ENCODE measurements at places on chromosomes 11 and 22. TPM values are rescaled to one million over a fixed set of nuclear protein-coding genes. Genes with fewer than 3 reads are reported as not detected.

MS4A6A gene
- total RNA-seq: not detected

SLC5A12 gene
- not detected for total RNA-seq

PIWIL4 gene
- total RNA-seq: 0.41 TPM

SLC35C1 gene
- 16.3 TPM for total RNA-seq

PLA2G3 gene
- total RNA-seq: not detected

RIN1 gene
- 0.78 TPM for total RNA-seq

OTOG gene
- total RNA-seq: not detected

- H3K4me3 ChIP-seq: no peak overlapping the region
- H3K27me3 ChIP-seq: no peaks in the 10 kb centered on the region
- peaks cover 18% of the 10 kb centered on the region for H3K4me1 ChIP-seq
- peaks cover 10% of the 10 kb centered on the region for H3K36me3 ChIP-seq
Measured at GRCh38 chr11:63663809-63664208, 7.4 kb downstream of the ATL3 start.

GRCh38 chr11:80129396-80129795 lies 688.6 kb upstream of the TENM4 start:
- no peaks in the 10 kb centered on the region for H3K4me1 ChIP-seq
- no peak overlapping the region for H3K4me3 ChIP-seq
- no peak for DNase-seq
- H3K36me3 ChIP-seq: no peaks in the 10 kb centered on the region
- no peak overlapping the region for H3K27ac ChIP-seq

DNA sequence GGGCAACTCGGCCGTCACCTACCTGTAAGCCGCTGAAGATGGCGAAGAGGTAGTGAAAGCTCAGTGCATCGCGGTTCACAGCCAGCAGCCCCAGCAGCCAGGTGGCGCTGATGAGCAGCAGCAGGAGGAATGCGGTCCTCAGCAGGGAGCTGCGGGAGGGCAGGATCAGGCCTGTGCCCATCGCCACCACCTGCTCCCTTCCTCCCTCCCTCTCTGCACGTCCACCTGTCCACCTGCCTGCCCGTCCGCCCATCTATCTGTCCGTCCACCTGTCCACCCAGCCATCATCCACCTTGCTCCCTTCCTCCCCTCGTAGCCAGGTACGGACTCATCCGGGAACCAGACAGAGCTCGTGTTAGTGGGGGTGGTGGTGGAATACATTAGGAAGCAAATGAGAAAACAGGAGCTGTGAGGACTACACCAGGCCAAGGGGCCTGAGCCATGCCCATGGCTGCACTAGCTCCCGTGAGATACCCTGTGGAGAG lies 32.2 kb downstream of the TRMU start:
- peaks cover 6% of the 10 kb centered on the region for H3K27me3 ChIP-seq
- no peak overlapping the region for H3K4me3 ChIP-seq
- no peaks in the 10 kb centered on the region for H3K4me1 ChIP-seq
- peak; percentile 53 for DNase-seq

GRCh38 chr22:26892166-26893041 lies 235.0 kb downstream of the MIAT start:
- H3K36me3 ChIP-seq: no peaks in the 10 kb centered on the region
- no peak for DNase-seq
- H3K4me1 ChIP-seq: no peaks in the 10 kb centered on the region
- H3K27ac ChIP-seq: no peak overlapping the region

- no peak overlapping the region for H3K4me3 ChIP-seq
- no peak overlapping the region for H3K27ac ChIP-seq
- peaks cover 1% of the 10 kb centered on the region for H3K36me3 ChIP-seq
- DNase-seq: no peak
Measured at GRCh38 chr11:17408641-17409040, 20.2 kb upstream of the KCNJ11 start.

- peaks cover 39% of the 10 kb centered on the region for H3K27me3 ChIP-seq
- no peaks in the 10 kb centered on the region for H3K36me3 ChIP-seq
- peaks cover 7% of the 10 kb centered on the region for H3K4me1 ChIP-seq
- no peak overlapping the region for H3K4me3 ChIP-seq
Measured at GRCh38 chr11:12859872-12860657, 149.1 kb upstream of the RASSF10 start.

- H3K27ac ChIP-seq: no peak overlapping the region
- no peaks in the 10 kb centered on the region for H3K36me3 ChIP-seq
- peaks cover 3% of the 10 kb centered on the region for H3K27me3 ChIP-seq
- no peak for DNase-seq
- no peak overlapping the region for H3K4me3 ChIP-seq
- no peaks in the 10 kb centered on the region for H3K4me1 ChIP-seq
Measured at GRCh38 chr11:117424781-117425180, 97.1 kb downstream of the CEP164 start.

- H3K4me3 ChIP-seq: no peak overlapping the region
- no peak overlapping the region for H3K27ac ChIP-seq
- H3K4me1 ChIP-seq: no peaks in the 10 kb centered on the region
- DNase-seq: no peak
- H3K36me3 ChIP-seq: no peaks in the 10 kb centered on the region
Measured at GRCh38 chr22:38415046-38415445, 40.0 kb downstream of the KCNJ4 start.

- H3K4me3 ChIP-seq: no peak overlapping the region
- H3K27me3 ChIP-seq: no peaks in the 10 kb centered on the region
- no peak for DNase-seq
- peaks cover 7% of the 10 kb centered on the region for H3K36me3 ChIP-seq
Measured at GRCh38 chr22:47062126-47062525, 299.7 kb downstream of the TBC1D22A start.

DNA sequence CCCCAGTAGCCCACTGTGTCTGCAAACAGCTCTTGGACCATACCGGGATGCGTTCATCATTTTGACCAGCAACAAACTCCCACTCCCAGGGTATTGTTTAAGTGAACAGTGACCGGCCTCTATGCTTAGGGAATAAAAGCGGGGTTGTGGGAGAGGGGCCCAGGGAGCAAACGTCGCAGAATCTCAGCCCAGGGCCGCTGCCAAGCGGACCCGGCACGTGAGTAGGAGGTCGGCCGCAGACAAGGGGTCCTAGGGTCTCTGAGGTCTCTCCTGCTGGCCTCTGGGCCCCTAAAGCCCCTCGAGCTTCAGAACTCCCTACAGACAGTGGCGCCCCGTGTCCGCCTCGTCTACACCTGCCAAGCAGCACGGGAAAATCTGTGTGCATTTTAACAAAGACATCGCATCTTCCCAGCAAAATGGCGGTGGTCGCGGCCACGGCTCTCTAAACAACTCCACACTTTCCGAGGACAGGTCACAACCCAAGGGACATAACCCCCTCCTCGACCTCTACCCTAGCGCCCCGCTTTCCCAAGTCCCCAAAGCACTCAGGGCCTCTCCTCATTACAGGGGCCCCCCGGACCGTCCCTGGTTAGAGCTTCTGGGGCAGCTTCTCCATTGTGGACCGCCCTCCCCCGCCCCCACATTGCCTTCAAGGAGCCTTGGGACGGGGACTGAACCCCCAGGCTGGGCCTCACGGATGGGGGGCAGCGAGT lies 3.9 kb upstream of the GCAT start:
- H3K36me3 ChIP-seq: no peaks in the 10 kb centered on the region
- H3K4me3 ChIP-seq: peak overlapping the region; percentile 76
- peaks cover 46% of the 10 kb centered on the region for H3K4me1 ChIP-seq
- peaks cover 22% of the 10 kb centered on the region for H3K27me3 ChIP-seq

- H3K27ac ChIP-seq: no peak overlapping the region
- H3K27me3 ChIP-seq: no peaks in the 10 kb centered on the region
- no peaks in the 10 kb centered on the region for H3K4me1 ChIP-seq
- H3K36me3 ChIP-seq: no peaks in the 10 kb centered on the region
- DNase-seq: no peak
Measured at GRCh38 chr11:92342886-92343285, 118.3 kb downstream of the FAT3 start.

GRCh38 chr11:94241896-94242295 lies 62.5 kb upstream of the IZUMO1R start:
- no peaks in the 10 kb centered on the region for H3K4me1 ChIP-seq
- H3K36me3 ChIP-seq: no peaks in the 10 kb centered on the region
- no peak overlapping the region for H3K4me3 ChIP-seq
- H3K27ac ChIP-seq: no peak overlapping the region
- no peaks in the 10 kb centered on the region for H3K27me3 ChIP-seq

- peak within 1 kb of the TSS; percentile 99 for H3K4me3 ChIP-seq
- no peaks in the 10 kb centered on the region for H3K27me3 ChIP-seq
- peaks cover 46% of the 10 kb centered on the region for H3K4me1 ChIP-seq
- H3K36me3 ChIP-seq: peaks cover 9% of the 10 kb centered on the region
Measured at GRCh38 chr22:46737976-46738646, at the start of gene CERK. CERK (minus strand) TSS chr22:46738252; CDS start chr22:46738148, 104 bp downstream.

DNA sequence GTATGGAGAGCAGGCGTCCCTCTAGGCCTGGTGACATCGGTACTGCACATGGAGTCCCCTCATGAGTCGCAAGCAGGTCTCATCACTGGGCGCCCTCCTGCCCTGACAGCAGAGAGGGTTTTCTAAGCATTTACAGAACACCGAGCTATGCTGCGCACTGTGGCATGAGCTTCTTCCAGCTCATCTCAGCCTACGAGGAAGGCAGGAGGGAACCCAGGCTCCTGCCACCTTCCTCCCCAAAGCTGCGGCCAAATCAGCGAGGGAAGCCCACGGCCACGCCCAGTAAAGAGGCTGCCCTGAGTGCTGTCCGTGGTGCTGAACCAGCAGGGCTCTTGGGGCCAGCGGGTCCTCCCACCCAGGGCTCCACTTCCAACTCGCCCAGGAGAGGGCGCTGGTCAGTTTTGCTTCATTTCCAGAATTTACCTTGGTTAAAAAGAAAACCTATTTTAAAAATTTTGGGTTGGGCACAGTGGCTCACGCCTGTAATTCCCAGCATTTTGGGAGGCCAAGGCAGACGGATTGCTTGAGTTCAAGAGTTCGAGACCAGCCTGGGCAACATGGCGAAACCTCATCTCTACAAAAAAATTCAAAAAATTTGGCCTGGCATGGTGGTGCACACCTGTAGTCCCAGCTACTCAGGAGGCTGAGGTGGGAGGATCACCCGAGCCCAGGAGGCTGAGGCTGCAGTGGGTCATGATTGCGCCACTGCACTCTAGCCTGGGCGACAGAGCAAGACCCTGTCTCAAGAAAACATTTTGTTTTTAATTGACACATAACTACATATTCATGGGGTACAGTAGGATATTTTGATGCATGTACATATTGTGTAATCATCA lies 34.2 kb downstream of the PHF21B start:
- peak; percentile 72 for DNase-seq
- no peak overlapping the region for H3K4me3 ChIP-seq
- H3K27ac ChIP-seq: no peak overlapping the region
- H3K4me1 ChIP-seq: no peaks in the 10 kb centered on the region

DNA sequence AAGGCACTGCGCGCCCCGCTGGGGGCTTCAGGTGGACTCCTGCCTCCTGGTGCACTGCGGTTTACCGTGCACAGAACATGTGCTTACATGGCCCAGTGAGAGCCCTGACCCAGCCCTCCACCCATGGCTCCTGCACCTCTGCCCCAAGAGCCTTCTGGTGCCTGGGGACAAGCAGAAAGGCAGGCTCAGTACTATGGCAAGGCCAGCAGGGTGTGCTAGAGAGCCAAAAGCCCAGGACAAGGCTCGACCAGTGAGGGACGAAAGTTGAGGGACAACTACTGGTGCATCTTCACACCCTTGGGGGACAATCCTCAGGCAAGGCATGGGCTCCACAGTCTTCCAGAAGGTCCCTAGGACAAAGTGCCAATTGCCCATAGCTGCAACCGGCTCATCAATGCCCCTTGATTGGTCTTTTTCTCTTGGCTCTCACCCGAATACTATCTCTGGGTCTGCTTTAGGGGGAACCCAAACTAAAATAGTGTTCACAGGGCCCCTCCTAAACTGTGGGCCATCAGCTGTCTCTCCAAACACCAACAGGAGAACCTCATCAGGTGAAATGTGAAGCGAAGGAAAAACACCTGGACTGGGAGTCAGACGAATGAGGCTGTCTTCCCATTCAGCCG lies 13.5 kb downstream of the PGA5 start:
- H3K36me3 ChIP-seq: no peaks in the 10 kb centered on the region
- peak; percentile 58 for DNase-seq
- no peak overlapping the region for H3K4me3 ChIP-seq
- no peak overlapping the region for H3K27ac ChIP-seq

- H3K27ac ChIP-seq: no peak overlapping the region
- DNase-seq: no peak
- no peaks in the 10 kb centered on the region for H3K36me3 ChIP-seq
- H3K27me3 ChIP-seq: peaks cover 9% of the 10 kb centered on the region
- H3K4me3 ChIP-seq: no peak overlapping the region
Measured at GRCh38 chr11:33687733-33688479, 12.7 kb downstream of the C11orf91 start.

DNA sequence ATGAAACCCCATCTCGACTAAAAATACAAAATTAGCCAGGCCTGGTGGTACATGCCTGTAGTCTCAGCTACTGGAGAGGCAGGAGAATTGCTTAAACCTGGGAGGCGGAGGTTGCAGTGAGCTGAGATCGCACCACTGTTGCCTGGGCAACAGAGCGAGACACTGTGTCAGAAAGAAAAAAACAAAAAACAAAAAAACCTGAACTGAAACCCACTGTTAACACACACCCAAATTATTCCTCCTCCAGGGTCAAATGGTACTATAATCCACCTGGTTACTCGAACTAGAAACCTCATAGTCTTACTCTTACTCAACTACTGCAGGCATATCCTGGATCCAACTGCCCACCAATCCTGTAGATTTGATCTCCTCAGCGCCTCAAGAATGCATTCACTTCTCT lies 35.5 kb downstream of the USP28 start:
- peak overlapping the region; percentile 2 for H3K27ac ChIP-seq
- no peak overlapping the region for H3K4me3 ChIP-seq
- no peak for DNase-seq
- H3K27me3 ChIP-seq: no peaks in the 10 kb centered on the region
- H3K36me3 ChIP-seq: peaks cover 24% of the 10 kb centered on the region

DNA sequence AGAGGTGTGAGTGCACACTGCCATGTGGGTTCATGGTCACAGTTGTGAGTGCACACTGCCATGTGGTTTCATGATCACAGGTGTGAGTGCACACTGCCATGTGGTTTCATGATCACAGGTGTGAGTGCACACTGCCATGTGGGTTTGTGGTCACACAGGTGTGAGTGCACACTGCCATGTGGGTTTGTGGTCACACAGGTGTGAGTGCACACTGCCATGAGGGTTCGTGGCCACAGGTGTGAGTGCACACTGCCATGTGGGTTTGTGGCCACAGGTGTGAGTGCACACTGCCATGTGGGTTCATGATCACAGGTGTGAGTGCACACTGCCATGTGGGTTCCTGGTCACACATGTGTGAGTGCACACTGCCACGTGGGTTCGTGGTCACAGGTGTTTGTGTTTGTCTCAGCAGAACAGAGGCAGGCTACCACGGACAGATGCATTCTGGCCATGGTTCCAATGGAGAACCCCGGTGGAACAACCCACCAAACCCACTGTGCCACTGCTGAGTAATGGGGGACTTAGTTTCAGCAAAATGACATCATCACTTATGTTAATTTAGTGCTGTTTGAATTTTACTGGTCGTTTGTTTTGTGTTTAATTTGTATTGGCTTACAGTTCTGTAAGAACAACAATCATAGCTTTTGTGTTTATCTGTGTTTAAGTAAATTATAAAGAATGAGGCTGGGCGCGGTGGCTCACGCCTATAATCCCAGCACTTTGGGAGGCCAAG lies 57.2 kb downstream of the RPS6KA4 start:
- peaks cover 5% of the 10 kb centered on the region for H3K27me3 ChIP-seq
- no peak overlapping the region for H3K27ac ChIP-seq
- H3K36me3 ChIP-seq: no peaks in the 10 kb centered on the region
- DNase-seq: no peak
- H3K4me3 ChIP-seq: no peak overlapping the region
- no peaks in the 10 kb centered on the region for H3K4me1 ChIP-seq

- H3K27ac ChIP-seq: no peak overlapping the region
- H3K4me3 ChIP-seq: no peak overlapping the region
- H3K4me1 ChIP-seq: no peaks in the 10 kb centered on the region
- no peaks in the 10 kb centered on the region for H3K36me3 ChIP-seq
- H3K27me3 ChIP-seq: peaks cover 20% of the 10 kb centered on the region
- DNase-seq: no peak
Measured at GRCh38 chr22:42461511-42461910, 29.3 kb upstream of the NFAM1 start.
